Activated T-cell treated with anti-CD3 and anti-CD28 coated beads for 1 hour (primary cell): ENCODE measurements at places on chromosomes 1 and 21.

DNA sequence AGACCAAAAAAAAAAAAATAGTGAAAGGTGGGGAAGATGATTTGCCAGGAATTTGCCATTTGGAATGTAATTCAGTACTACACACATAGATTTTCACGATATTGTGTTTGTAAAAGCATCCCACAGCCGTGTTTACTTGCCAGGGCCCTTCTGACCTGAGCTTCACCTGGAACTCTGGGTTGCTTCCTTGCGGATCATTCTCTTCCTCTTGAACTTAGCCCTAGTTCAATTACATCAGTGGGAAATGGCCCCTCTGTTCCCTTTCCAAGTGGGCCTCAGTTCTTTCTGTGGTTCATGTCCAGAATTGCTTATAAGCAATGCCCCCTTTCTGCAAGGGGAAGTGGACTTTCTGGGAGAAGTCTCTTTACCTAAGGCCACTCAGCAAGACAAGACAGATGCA lies 41.0 kb downstream of the ABCA4 start:
- no peak for DNase-seq

DNA sequence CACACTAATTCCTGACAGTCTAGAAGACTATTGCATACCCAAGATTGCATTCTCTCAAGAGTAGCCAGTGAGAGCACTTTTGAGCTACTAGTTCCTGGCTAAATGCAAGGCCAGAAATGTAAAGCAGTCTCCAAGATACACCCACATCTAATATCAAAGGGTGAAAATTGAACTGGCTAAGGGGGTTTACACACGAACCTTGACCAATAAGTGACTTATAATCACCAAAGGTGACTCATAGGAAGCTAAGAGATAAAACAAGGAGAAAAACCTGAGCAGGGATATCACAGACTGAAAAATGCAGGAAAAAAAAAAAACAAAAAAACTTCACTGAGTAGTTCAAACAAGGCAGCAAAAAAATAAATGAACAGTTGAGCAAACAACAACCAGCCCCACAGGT lies 172.2 kb upstream of the RRP15 start:
- no peak for DNase-seq

DNA sequence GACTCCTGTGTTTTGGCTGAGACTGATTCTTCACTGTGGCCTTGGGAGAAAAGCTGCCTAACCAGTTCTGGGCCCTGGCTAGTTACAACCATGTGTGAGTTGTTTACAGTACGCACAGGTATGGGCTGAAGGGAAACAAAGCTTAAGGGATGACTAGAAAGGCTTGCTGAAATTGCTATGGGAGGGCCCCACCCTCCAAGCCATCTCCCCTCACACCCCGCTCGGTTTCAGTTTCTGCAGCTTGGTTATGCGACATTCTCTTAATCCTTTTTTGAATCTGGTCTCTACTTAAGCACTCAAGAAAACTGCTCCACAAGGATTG lies 43.1 kb downstream of the PBX1 start:
- no peak for DNase-seq

- DNase-seq: no peak
Measured at GRCh38 chr1:221643404-221644144, 98.3 kb downstream of the DUSP10 start.

DNA sequence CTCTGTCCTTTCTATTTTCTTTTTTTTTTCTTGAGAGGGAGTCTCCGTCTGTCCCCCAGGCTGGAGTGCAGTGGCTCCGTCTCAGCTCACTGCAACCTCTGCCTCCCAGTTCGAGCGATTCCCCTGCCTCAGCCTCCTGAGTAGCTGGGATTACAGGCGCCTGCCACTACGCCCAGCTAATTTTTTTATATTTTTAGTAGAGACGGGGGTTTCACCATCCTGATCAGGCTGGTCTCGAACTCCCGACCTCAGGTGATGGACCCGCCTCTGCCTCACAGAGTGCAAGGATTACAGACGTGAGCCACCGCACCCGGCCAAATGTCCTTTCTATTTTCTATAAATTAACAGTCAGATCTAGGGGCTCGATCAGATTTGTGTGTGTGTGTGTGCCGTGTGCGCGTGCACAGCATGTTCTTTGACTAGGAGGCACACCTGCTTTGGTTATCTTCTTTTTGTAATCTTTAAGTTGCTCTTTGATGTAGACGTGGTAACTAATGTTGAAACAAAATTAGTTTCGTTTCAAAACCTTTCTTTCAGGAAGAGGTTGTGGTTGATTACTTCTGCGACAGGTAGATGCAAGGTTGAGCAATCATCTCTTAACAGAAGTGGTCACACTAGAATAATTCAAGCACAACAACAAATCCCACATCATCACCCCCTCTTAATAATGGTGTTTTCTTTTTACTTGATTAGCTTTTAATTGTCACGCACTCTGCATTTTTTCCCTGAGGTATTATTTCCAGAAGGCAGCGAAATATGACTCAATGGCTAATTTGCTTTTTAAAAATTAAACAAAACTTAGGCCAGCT lies 779 bp upstream of the DEGS1 start:
- DNase-seq: peak; percentile 27

DNA sequence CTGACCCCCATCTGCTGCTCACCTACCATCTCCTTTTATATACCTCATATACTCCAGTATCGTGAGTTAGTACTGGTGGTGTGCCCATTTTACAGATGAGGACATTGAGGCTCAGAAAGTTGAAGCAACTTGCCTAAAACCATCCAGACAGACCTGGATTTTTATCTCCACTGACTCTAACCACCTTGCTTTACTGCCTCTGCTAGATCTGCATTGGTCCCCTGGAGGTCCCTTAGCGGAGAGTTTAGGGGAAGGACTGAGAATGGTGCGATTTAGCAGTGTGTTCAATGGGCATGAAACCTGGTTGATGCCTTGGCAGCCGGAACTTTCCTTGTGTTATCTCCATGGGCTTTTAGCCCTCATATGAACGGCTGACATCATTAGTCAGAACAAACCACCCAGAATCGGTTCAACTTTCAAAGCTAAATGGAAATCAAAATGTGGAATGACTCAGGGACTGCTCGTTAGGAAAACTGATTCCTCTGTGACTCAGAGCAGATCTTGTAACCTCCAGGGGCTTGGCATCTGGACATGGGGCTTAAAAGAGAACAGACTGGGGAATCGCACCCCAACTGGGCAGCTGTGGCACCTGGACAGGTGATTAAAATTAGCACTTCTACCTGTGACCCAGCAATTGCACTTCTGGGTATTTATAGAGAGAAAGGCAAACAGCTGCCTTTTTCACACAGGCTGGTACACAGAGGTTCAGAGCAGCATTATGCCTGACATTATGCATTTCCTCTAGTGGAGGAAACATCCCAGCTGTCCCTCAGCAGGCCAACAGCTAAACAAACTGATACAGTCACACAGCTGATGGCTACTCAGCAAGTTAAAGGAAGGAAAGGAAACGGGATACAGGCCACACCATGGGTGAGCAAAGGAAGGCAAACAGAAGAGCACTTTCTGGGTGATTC lies 25.3 kb downstream of the TMEM51 start:
- no peak for DNase-seq

DNA sequence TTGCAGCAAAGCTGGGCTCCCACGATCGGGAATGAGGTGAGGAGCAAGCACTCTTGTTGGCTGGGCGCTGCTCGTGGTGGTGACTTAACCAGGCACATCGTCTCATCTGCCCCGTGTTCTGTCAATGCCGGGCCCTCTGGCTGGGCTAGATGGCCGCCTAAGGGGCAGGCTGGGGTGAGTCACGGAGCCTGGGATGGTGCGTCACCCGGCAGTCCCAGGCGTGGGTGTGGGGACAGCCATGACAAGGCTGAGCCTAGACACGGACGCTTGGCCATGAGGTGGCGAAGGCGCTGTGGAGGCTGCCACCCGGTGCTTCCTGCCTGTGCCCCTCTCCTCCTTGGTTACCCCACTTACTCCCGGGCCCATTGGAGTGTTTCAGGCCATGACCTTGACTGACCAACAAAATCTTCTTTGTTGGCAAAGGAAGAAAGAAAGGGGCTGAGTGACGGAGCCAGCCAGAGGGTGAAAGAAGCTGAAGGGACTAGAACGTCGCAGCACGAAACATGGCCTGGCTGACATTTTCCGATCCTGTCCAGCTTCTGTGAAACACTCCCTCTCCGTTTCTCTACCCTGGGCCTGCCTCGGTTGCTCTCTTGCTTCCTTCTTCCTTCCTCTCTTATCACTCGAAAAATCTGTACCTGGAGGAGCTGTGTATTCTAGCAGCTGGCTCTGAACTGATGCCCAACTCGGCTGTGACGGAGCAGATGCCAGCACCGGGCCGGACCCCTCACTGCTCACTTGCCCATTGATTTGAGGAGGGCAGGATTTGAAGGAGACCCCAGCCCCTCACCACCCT lies 596 bp downstream of the CD247 start:
- peak; percentile 78 for DNase-seq

- DNase-seq: no peak
Measured at GRCh38 chr1:32330558-32331151, 5.4 kb downstream of the MARCKSL1 start.

DNA sequence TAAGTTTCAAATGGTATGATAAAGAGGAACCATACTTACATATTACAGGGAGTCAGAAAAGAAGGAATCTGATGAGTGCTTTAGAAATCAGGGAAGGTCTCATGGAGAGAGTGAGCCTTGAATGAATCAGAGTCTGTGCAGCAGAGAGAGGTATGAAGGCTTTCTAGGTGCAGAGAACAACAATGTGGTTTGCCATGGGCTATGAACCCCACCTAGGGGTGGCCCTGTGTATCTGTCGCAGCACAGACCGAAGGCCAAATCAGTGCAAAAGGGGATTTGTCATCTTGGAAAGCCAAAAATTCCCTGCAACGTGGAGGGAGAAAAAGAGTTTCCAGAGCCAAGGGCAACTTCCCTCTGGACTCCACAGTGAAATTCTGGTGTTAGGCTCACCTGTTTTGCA lies 3.5 kb downstream of the PAPPA2 start:
- DNase-seq: no peak

DNA sequence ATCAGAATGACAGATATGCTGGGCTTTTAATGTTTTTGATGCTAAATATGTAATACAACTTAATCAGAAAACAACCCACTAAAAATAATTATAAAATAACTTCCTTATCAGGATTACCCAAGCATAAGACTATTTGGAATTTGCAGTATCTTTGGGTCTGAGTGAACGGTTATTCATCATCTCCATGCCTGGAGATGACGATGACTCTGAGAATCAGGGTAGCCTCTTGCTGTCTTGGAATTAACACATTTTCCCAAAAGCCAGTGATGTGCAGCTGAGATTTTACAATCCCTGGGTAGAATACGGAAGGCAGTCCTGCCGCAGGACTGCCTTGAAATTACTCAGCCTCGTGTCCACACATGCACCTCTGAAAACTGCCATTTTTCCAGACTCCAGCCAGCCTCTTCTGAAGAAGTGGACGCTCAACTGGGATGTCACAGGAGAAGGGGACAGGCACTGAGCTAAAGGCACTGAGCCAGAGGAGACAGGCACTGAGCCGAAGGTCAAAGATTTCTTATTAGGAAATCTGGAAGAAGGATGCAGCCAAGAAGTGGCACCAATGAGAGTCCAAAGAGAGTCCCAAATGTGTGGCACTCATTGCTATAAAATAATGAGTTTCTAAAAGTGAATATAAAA lies 85.5 kb downstream of the PGBD5 start:
- DNase-seq: no peak

GRCh38 chr21:37257967-37258877 lies 8.9 kb downstream of the VPS26C start:
- peak; percentile 68 for DNase-seq

GRCh38 chr1:118137900-118138299 lies 47.1 kb downstream of the SPAG17 start:
- no peak for DNase-seq

- no peak for DNase-seq
Measured at GRCh38 chr1:109783436-109783835, 19.7 kb upstream of the EPS8L3 start.
